ENCODE measurements at places on chromosomes 12 and 14.

GRCh38 chr12:119208626-119209061, 29.9 kb downstream of the HSPB8 start:
- peak; percentile 67 for DNase-seq

DNA sequence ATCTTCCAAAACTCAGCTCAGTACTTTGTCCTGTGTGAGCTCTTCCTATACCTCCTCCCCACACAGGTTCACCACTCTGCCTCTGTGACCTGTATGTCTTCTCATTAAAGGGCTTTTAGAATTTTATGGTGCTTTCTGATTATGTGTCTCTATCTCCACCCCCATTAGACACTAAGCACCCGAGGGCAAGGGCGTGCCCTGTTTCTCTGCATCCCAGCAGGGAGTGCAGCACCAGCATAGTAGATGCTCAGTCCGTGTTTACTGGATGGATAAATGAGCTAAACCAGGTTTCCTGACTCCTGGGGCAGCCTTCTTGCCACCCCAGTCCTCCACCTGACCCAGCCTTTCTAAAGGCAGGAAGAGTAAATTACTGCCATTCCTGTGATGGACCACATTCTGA, 333.8 kb downstream of the CACNA1C start:
- DNase-seq, result no peak

DNA sequence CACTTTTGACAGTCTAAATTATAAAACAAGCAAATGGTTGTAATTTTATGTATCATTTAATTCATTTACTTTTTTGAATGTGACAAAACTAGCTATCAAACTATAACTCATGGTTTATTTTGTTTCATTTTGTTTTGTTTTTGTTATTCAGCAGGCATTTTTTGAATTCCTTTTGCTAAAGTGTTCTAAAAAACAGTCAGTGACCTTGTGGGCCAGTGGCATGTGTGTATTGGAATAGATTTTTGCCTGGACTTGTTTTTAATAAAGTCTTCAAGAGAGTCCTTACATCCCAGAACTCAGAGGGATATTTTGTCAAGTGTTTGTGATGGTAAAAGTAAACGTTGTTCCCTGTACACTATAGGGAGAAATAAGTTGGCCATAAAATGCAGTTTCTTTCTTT, 369.7 kb upstream of the SYT1 start:
- no peak for DNase-seq

DNA sequence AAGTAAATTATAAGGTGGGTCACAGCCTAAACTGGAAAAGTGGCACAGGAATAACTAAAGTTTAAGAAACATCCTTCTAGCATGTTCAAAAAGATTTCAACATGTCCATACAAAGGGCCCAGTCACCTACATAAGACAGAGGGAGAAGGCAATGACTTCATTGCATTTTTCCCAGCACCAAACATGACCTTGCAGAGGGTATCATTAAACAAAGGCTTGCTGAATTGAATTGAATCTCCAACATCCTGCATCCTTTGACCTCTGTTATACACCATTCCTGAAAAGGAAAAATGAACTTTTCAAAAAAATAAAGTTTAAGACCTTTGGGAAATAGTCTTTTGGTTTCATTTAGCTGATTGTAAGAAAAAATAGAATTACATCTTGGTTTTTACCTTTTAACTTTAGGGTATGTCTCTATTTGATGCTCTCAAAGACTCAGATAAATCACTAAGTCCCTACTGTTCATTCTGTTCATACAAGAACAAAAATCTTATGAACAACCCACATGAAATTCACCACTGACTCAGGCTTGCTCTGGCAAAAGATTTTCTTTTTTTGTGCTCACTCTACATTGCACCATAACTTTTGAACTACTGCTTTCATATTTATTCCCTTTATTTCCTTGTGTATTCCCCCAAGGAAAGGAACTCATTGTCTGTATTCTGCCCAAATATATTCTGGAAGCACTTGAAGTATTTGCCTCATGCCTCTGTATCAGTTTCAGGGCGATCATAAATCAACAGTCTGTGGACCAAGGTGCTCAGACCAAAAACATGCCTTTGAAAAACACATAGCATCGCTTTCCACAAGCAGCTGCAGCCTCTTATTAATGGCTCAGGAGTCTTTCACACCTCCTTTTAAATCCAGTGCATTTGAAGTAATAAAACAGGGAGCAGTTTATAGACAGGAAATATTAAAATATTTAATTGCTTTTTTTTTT, 121.7 kb downstream of the DUSP6 start:
- no peak for DNase-seq

GRCh38 chr14:94876306-94876705, 106.4 kb upstream of the GSC start:
- no peak for DNase-seq

- no peak for DNase-seq
Observed at GRCh38 chr14:52069307-52070050, 620 bp upstream of the NID2 start.

GRCh38 chr12:3116106-3116844, 39.1 kb downstream of the TSPAN9 start:
- no peak for DNase-seq

- DNase-seq, result no peak
Observed at GRCh38 chr12:111340231-111340630, 28.7 kb downstream of the PHETA1 start.

DNA sequence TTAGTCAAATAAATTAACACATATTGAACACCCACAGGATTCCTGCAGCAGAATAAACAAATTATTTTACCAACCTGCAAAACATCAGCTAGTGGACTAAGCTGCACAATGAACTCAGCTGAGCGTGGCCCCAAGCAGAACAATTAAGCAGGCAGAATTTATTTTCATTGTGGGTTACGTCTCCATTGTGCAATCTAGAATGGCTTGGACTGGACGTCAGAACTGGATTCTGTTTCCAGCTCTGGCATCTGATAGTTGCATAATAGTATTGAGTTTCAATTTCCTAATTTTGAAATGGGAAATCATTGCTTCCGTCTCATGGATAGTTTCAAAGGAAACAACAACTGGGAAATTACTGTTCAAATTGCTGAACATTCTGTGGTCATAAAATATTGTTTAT, 35.5 kb upstream of the RERG start:
- DNase-seq, result no peak

- DNase-seq, result peak; percentile 72
Observed at GRCh38 chr14:54713379-54713778, 146.5 kb downstream of the SAMD4A start.

GRCh38 chr12:105464406-105464805, 133.9 kb downstream of the C12orf75 start:
- no peak for DNase-seq

- DNase-seq, result no peak
Observed at GRCh38 chr14:50383618-50384225, 13.0 kb downstream of the CDKL1 start.

GRCh38 chr12:12881151-12881909, 10.0 kb upstream of the GPRC5A start:
- no peak for DNase-seq

DNA sequence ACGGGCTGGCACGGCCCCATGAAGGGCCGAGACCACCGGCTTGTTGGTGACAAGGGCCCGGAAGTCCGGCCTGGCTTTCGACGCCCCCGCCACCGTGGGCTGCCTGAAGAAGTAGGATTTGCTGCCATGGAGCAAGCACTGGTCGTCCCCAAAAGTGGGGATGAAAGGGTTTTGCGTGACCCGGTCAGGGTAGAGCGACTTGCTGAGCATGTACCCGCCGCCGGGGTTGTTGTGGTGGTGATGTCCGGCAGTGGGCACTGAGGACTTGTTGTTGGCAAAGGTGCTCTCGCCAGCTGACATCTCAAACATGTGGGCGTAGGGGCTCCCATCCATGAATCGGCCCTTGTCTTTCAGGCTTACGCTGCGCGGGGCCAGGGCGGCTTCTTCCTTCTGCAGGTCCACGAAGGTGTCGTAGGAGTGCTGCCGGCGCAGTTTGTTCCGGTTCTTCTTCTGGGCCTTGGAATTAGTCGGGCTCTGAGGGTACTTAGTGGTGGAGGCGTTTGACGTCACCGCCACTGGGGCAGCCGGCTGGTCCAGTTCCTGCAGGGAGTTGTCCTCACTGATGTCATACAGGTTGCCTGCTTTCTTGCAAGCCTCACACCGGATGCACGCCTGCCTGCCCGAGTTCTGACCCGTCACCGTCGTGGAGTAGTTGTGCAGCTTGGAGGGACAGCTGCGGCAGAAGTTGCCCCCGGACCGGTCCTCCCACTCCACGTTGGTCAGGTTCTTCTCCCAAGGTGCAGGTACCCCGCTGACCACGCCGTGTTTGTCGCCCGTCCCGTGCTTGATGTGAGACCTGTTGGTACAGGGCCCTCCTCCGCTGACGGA, 366.6 kb downstream of the EMP1 start:
- no peak for DNase-seq

DNA sequence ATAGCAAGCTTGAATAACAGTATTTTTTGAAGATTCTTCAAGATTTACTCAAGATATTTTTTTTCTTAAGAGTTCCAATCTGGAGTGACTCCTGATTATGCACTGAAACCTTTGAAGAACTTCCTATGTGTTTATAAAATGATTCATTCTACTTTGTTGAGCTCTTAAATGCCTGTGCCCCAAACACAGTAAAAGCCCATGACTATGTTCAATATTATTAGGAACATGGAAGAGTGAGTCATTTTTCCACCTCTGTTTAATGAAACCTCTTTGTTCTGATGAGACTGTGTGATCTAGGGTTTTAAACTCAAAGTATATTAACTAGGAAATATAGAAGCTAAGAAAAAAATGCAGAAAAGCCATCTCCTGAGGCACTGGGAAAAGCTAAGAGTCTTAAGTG, 415.0 kb upstream of the FBXO33 start:
- DNase-seq, result no peak

- peak; percentile 82 for DNase-seq
Observed at GRCh38 chr14:29927376-29928116, at the start of gene PRKD1. PRKD1 (minus strand) TSS chr14:29927847.

DNA sequence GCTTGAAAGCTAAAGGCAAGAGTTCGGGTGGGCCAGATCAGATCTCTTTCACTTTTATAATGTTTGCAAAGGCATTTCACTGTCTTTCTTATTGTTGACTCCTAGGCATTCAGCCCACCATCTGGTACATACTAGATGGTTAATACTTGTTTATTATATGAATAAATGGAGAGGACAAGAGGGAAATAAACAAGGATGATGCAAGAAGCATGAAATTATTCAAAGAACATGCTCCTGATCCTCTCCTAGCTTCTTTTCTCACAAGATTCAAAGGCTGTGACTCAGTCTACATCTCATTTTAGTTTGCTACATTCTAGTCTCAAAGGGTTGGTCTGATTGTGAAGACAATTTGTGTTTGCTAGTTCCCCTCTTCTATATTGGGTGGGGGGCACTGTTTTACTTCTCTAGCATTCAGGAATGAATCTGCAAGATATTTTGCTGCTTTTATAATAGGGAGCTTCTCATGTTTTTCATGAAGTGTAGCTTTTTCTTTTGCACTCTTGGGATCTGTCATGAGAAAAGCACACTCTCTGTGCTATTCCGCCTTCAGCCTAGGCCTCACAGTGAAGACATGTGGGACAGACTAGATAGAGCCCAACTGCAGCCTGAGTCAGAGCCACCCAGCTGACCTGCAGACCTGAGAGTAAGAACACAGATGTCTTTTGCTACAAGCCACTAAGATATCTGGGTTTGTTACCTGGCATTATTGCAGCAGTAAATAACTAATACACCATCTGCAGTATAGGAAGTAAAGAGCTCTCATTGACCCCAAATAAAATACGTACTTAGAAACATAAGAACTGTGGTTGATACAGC, 65.7 kb downstream of the PTHLH start:
- no peak for DNase-seq

DNA sequence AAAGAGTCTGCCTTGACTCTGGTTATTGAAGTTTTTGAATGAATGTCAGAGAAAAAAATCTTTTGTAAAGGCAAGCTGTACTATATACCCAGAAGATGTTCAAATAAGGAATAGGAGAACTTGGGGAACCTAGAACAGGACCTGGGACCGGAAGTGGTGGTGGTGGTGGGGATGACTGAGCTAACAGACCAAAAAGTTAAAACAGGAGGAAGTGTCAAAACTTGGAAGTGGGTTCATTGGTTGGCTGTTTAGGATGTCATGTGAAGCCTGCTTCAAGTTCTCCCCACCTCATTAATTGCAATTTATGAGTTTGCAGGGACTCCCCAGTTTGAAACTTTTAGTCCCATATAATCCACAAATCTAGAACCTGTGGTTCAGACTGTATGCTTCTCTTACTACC, 26.2 kb downstream of the PLXNC1 start:
- no peak for DNase-seq

- no peak for DNase-seq
Observed at GRCh38 chr12:60021235-60021634, 425.4 kb downstream of the SLC16A7 start.

DNA sequence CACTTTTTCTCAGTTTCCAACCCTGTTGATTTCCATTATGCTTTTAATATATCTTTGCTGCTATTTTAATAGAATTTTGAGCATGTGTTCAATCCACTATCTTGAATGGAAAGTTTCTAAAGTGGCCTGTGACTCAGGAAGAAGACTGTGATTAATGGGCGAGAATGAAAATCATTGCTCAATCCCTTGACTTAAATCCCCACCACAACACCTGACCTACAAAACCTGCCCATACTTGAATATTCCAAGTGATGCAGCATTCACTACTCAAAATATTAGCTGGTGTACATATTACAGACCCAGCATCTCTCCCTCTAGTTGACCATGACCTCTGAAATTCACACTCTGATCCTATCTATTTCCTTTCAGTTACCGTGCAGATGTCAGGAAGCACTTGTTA, 1.3 kb upstream of the OAS3 start:
- no peak for DNase-seq

- DNase-seq, result no peak
Observed at GRCh38 chr14:103806805-103807204, 40.6 kb downstream of the PPP1R13B start.

GRCh38 chr12:6234906-6235305, 34.7 kb downstream of the CD9 start:
- DNase-seq, result no peak

DNA sequence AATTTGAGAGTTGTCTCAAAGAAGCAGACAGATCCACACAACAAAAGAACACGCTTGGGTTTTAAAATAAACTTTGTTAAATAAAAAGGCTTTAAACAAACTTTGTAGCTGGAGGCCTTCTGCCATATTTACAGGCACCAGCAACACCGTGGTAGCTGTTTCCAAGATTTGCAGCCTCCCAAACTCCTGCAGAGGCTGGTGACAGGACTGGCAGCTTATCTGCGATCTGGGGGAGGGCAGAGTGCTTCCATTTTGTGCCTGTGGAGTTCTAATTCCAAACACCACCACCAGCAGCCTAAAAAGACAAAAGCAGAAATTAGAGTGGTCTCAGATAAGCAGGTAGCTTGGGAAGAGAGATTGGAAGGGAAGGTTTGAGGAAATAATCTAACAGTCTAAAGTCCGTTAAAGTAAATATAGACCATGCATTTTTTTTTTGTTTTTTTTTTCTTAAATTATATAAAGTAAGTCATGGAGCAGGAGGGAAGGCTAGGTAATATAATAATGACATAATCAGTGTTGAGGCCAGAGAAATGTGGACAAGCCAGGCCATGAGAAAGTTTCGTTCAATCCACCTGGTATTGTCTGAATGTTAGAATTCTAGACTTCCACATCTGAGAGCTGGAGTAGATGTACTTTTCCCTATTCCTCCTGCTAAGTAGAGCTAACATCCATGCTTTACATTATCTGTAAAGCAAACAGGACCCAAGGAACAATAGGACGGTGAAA, 69.6 kb upstream of the TMEM132D start:
- DNase-seq, result no peak

All from muscle of arm (tissue), 14 donors.